ENCODE measurements at places on chromosomes 1 and 21.

- no peak for DNase-seq
These were observed 88.1 kb upstream of the HIVEP3 start for GRCh38 chr1:42006836-42007235.

GRCh38 chr1:114269539-114269938 is 115.9 kb upstream of the SYT6 start:
- DNase-seq, result no peak

GRCh38 chr1:216702170-216702569 is 21.1 kb downstream of the ESRRG start:
- no peak for DNase-seq

DNA sequence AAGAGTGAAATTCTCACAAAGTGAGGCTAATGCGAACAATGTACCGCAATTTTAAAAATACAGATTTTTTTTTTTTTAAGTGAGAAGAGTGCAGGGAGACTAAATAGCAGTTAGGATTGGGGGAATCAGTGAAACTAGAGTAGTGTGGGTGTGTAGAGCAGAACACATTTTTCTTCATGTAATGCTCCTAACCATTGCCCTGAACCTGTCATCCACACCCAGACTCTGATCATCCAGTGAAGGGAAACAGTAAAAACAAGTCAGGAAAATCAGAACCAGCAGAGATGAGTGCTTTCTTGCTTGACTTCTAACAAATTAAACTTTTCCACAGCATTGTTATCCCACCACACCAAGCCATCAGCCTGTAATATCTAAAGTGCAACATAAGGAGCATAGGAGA is 9.1 kb downstream of the CADM3 start:
- no peak for DNase-seq

- no peak for DNase-seq
These were observed 42.4 kb upstream of the TACSTD2 start for GRCh38 chr1:58619286-58620054.

DNA sequence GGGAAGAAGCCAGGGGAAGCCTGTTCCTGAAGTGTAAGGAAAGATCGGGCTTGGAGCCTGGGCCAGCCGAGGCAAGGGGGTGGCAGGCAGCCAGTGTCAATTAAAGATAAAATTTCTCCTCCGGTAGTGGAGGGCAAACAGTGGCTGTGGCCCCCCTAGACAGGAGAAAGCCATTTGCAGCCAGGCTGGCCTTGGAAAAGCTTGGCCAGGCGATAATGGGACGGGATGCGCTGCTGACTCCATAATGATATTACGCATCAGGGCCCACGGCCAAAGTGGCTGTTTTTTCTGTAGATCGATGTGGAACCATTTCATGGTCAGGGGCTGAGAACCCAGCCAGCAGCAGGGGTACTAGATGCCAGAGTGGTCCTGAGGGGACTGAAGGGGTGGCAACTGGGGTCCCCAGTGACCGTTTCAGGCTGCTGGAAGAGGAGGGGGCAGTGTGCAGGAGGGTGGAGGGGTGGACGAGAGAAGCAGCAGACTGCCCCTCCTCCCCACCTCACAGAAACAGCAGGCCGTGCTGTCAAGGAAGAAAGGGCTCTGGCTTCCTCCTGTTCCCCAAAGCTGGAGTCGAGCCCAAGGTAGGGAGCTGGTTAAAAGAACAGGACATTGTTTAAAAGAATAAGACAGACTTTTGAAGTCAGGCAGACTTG is 25.2 kb downstream of the KCNC4 start:
- DNase-seq, result no peak

DNA sequence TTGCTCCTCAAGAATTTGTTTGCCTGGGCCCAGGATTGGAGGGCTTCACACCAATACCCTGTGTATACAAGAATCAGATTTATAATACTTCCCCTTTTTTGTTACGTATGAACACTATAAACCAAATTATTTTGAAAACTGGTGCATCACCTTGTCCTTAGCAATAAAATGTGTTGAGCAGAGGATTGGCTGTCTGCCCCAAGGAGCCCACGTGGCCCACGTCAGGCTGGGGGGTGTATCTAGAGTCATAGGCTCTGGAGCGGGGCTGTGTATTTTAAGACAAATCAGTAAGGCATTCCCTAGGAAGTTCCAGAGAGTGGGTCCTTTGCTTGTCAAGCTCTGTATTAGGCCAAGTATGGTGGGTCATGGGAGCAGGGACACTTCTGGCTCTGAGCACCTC is 2.0 kb upstream of the ST3GAL3 start:
- no peak for DNase-seq

GRCh38 chr1:58997637-58998036 is 213.8 kb upstream of the JUN start:
- DNase-seq, result no peak

DNA sequence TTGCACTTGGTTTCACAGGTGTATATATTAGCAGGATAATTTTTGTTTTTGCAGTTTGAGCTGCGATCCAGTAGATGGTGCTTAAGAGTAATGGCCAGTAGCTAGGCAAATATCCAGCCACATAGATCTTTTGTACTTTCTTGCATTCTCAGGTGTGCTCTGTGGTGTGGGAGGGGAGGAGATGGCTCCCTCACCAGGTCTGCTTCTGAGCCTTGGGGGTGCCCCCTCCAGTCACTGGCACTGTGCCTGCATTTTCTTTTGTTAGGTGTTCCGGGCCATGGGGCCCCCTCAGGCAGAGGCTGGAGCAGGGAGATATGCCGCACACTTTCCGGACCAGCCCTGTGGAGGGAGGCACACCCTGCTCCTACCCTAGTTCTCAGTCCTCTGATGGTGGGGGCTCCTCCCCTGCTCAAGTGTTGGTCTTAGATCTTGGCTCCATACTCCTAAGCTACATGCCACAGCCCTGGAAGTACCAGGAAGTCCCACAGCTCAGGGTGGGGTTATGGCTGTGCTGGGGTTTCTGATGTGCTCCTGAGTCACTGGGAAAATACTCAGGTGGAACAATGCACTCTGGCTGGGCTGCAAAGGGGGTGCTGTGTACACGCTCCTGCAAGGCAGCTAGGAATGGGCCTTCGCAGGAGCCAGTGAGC is 197.6 kb upstream of the DMRTA2 start:
- DNase-seq, result no peak

GRCh38 chr1:37556712-37557196 is at the start of gene DNALI1:
DNALI1 (plus strand) TSS chr1:37556940; CDS start chr1:37556995, 55 bp downstream.
- no peak for DNase-seq

GRCh38 chr1:94661431-94661932 is 119.9 kb upstream of the F3 start:
- no peak for DNase-seq
